ENCODE measurements at places on chromosomes 7 and 10.

DNA sequence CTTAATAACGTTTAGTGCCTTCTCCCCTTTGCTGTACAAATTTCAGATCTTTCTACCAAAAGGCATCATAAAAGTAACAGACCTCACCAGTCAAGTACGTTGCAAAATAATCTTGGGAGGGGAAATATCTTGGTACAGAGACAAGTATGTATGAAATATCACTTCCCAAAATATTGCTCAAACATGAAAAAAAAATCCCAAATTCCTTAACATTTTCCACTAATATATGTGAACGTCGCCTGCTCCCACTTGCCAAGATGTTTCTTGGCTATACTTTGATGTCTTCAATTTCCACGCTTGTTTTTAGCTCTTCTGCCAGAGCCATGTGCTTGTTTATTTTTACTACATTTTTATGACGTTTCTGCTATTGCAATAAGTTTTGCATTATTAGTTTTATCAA lies 223.5 kb downstream of the PLXNA4 start:
- H3K4me1 ChIP-seq: no peaks in the 10 kb centered on the region
- no peaks in the 10 kb centered on the region for H3K27me3 ChIP-seq
- H3K27ac ChIP-seq: no peak overlapping the region
- no peak for DNase-seq

DNA sequence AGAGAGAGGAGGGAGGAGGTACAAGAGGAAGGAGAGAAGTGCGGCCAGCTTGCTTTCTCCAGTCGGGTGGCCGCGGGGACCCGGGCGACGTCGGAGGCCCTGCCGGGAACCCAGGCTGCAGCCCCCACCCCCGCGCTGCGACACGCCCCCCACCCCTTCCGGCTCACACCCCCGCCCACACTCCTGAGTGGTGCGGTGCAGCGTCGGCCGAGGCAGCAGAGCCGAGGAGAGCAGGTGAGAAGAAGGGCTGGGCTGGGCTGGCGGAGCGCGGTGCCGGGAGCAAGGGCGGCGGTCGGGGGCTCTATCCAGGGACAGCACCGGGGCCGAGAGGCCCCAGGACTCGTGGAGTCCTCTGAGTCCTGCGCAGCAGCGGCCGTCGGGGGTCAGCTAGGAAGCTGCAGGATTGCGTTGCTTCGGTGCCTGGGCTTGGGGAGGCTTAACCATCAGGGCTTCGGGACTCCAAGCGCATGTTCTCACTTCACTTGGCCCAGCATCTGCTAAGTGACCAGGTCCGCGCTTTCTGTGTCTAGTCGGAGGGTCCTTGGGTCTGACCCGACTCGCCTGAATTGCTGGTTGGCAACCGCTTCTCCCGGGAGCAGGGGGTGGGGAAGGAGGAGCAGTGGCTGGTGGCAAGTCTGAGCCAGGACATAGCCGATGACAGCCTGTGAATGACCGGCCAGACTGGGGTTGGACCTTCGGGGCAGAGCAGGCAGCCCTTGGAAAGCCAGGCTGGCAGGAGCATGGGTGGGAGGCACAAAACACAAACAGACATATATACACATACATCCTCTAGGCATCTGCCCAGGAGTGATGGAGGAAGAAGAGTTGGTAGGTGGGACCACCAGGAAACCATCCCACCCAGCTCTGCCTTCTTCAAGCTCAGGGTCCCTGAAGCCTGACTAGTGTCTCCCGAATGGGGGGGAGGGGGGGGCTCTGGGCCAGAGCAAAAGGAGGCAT lies 683 bp downstream of the CHAT start:
- no peaks in the 10 kb centered on the region for H3K4me1 ChIP-seq
- H3K27ac ChIP-seq: no peak overlapping the region
- no peaks in the 10 kb centered on the region for H3K36me3 ChIP-seq
- no peak overlapping the region for H3K4me3 ChIP-seq

GRCh38 chr7:23246555-23246954 lies at the start of gene GPNMB:
Gene GPNMB (plus strand): TSS chr7:23246775. CDS start chr7:23246858, 83 bp downstream.
- no peaks in the 10 kb centered on the region for H3K4me1 ChIP-seq
- peaks cover 5% of the 10 kb centered on the region for H3K27me3 ChIP-seq
- H3K36me3 ChIP-seq: no peaks in the 10 kb centered on the region
- no peak within 1 kb of the TSS for H3K4me3 ChIP-seq
- H3K27ac ChIP-seq: no peak within 1 kb of the TSS
- DNase-seq: no peak

- DNase-seq: no peak
- H3K27me3 ChIP-seq: no peaks in the 10 kb centered on the region
- no peak overlapping the region for H3K27ac ChIP-seq
- no peak overlapping the region for H3K4me3 ChIP-seq
- no peaks in the 10 kb centered on the region for H3K4me1 ChIP-seq
- H3K36me3 ChIP-seq: no peaks in the 10 kb centered on the region
Measured at GRCh38 chr10:95819620-95820329, 63.8 kb downstream of the ENTPD1 start.

GRCh38 chr7:46854958-46855473 lies 726.9 kb downstream of the TNS3 start:
- H3K27me3 ChIP-seq: no peaks in the 10 kb centered on the region
- H3K4me3 ChIP-seq: no peak overlapping the region
- H3K27ac ChIP-seq: no peak overlapping the region
- no peaks in the 10 kb centered on the region for H3K4me1 ChIP-seq

GRCh38 chr10:29877793-29878491 lies 181.4 kb downstream of the JCAD start:
- H3K4me3 ChIP-seq: no peak overlapping the region
- no peaks in the 10 kb centered on the region for H3K4me1 ChIP-seq
- H3K27ac ChIP-seq: no peak overlapping the region

DNA sequence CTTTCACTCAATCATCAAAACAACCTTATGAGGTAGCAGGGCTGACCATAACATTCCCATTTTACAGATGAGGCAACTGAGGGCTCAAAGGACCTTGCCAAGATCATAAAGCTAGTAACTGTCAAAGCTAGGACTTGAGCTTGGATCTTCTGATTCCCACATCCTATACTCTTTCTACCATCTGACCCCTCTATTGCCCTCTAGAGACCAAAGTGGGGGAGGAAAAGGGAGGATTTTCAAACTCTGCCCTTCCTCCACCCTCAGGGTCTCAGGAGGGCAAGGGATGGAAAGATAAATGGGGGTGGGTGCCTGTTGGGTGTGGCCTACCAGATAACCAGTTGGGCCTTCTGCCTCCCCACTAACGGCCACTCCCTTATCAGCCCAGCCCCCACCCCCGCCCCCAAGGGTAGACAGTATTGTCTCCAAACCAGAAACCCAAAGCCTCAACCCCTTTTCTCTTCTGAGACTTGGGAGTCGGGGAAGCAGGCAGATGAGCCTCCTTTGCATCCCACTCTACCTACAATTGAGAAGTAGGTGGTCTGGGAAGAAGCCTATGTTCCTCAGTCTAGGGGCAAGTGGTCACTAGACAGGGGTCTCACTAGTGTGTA lies 7.9 kb downstream of the LDB1 start:
- H3K4me1 ChIP-seq: peaks cover 37% of the 10 kb centered on the region
- no peak overlapping the region for H3K4me3 ChIP-seq
- no peaks in the 10 kb centered on the region for H3K27me3 ChIP-seq
- H3K36me3 ChIP-seq: no peaks in the 10 kb centered on the region

GRCh38 chr10:32793033-32793432 lies 165.0 kb downstream of the ITGB1 start:
- H3K27me3 ChIP-seq: no peaks in the 10 kb centered on the region
- no peaks in the 10 kb centered on the region for H3K36me3 ChIP-seq
- DNase-seq: no peak
- no peak overlapping the region for H3K27ac ChIP-seq

DNA sequence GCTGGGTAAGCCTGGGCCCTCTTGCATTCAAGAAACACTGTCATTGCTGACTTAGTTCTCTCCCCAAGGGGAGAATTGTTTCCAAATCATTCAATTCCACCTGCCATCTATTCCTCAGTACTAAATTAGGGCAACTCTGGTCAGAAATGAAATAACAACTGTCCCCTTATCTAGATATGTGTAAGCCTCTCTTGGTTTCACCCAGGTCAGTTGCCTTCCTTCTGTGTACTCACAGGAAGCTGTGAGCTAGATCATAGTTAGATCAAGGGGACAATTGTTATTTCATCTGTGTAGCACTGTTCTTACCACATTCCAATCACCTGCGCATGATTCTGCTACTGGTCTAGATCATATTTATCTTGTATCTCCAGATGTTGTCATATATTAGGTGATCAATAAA lies 483.0 kb upstream of the SORCS1 start:
- no peak overlapping the region for H3K4me3 ChIP-seq
- no peaks in the 10 kb centered on the region for H3K4me1 ChIP-seq
- no peak overlapping the region for H3K27ac ChIP-seq
- no peaks in the 10 kb centered on the region for H3K27me3 ChIP-seq

DNA sequence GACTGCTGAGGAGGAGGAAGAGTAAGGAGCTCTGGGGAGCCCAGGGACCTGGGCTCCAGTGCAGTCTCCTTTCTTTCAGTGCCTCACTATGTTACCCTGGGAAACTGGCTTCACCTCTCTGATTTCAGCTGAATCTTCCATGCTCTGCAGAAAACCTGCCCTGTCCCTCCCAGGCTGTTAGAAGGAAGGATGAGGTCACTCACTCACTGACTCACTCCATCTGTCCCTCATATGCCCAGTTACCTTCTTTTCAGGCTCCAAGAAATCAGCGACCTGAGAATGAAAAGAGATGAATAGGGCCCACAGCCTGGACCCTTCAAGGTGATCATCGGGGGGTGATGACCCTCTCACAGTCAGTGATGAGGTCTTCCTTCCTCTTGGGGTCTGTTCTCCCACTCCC lies 481 bp downstream of the SFTPA2 start:
- H3K4me1 ChIP-seq: no peaks in the 10 kb centered on the region
- H3K27ac ChIP-seq: no peak overlapping the region
- H3K27me3 ChIP-seq: no peaks in the 10 kb centered on the region
- H3K4me3 ChIP-seq: no peak overlapping the region
- DNase-seq: no peak

DNA sequence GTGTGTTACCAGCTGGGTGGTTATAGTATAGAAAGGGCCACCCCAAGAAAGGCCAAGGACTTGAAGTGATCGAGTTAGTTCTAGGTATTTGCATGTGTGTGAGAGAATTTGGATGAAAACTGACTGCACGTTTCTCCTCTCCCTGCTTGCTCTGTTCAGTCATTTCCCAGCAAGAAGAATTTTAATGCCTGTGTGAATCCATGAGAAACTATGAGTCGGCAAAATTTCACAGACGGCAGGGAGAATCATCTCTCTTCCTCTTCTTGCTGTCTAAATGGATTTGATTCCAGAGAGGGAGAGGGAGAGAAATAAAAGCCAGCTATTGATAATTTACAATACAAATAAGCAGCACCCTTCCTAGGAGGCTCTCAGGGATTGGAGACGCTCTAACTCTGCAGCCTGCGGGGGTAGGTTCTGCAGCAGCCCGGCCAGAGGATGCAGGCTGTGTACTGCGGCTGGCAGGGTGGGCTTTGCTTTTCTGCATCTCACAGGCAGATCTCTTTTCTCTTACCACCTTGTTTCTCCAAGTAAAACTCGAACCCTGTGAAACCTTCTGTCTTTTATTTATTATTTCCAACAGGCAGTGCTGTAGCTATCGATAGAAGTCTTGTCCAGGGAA lies 183.6 kb downstream of the TCF7L2 start:
- no peaks in the 10 kb centered on the region for H3K27me3 ChIP-seq
- H3K4me3 ChIP-seq: no peak overlapping the region
- H3K27ac ChIP-seq: no peak overlapping the region
- no peak for DNase-seq

GRCh38 chr7:151769188-151769821 lies 107.6 kb downstream of the PRKAG2 start:
- no peaks in the 10 kb centered on the region for H3K4me1 ChIP-seq
- no peak overlapping the region for H3K4me3 ChIP-seq
- no peaks in the 10 kb centered on the region for H3K36me3 ChIP-seq

DNA sequence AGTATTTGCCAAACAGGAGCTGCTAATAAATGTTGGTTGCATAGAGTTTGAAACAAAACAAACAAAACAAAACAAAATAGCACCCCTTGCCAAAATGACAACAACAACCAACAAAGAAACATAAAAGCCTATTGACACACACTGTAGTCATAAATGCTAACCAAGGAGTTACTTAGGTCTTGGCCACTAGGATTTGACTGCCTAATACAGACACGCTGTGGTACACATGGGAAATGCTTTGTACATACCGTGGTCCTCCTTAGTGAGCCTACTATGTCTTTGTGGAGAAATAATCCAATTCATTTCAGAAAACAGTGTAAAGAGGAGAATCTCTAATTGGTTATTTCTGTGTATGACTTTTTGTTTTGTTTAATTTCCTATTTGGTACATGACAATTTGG lies 53.2 kb upstream of the MTPN start:
- H3K27ac ChIP-seq: no peak overlapping the region
- no peaks in the 10 kb centered on the region for H3K36me3 ChIP-seq
- no peak overlapping the region for H3K4me3 ChIP-seq
- no peak for DNase-seq

DNA sequence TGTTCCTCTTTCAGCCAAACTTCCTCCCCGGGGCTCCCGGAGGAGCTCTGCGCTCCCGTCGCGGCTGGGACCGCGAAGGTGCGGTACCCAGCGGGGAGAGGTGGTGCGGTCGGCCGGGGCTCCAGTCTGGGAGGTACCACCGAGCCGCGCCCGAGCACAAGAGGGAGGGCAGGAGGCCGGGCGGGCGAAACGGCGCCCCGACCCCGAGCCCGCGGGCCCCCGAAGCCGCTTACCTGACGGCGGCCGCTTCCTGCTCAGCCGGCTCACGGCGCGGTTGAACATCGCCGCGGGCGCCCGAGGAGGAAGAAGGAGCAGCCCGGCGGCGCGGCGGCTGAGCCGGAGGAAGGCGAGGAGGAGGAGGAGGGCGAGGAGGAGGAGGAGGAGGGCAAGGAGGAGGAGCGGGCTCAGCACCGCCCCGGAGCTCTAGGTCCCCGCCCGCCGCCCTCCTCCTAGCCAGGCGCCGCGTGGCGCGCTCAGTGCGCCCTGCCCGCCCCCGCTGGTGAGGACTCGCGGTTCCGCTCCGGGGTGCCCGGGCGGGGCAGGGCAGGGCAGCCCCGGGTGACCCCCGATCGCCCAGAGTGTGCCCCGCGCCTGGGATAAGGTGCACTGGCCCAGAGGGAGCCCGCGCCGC lies at the start of gene RGS10:
Gene RGS10, minus strand, starts transcription at position 363 of the 631 bp plus-strand sequence. Its CDS starts 81 bp downstream, at position 282.
- peak within 1 kb of the TSS; percentile 79 for H3K4me3 ChIP-seq
- H3K36me3 ChIP-seq: no peaks in the 10 kb centered on the region
- DNase-seq: peak; percentile 96
- H3K4me1 ChIP-seq: peaks cover 61% of the 10 kb centered on the region
- no peaks in the 10 kb centered on the region for H3K27me3 ChIP-seq
- peak within 1 kb of the TSS; percentile 43 for H3K27ac ChIP-seq

- no peak overlapping the region for H3K4me3 ChIP-seq
- H3K27ac ChIP-seq: no peak overlapping the region
- DNase-seq: no peak
- H3K36me3 ChIP-seq: 0 out of 2 replicates have a peak, but pooled peaks cover 4% of the 10 kb centered on the region
- H3K27me3 ChIP-seq: no peaks in the 10 kb centered on the region
- H3K4me1 ChIP-seq: no peaks in the 10 kb centered on the region
Measured at GRCh38 chr7:107622429-107622828, 38.2 kb upstream of the SLC26A4 start.

DNA sequence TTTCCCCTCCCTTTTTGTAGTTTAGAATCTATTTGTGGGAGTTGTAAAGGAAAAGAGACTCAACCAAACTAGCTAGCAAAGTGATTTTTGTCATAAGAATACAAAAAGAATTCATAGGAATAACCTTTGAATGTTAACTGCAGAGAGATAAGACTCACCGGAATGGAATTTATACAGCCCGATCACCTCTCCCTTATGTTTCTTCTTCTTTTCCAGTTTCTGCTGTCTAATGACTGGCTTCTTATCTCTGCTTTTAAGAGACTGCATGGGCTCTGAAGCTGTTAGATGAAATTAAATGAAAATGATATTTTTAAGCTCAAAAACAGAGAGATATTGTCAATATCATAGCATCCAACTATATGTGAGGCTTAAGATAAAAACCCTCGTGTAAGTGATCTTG lies 1095.9 kb downstream of the REEP3 start:
- no peak overlapping the region for H3K27ac ChIP-seq
- H3K27me3 ChIP-seq: no peaks in the 10 kb centered on the region
- H3K36me3 ChIP-seq: no peaks in the 10 kb centered on the region
- DNase-seq: no peak

Measured in Karpas-422 (cell line).